ENCODE measurements at places on chromosomes 12 and 14.

GRCh38 chr12:5488626-5488955 is 56.7 kb downstream of the NTF3 start:
- no peak for DNase-seq

- DNase-seq, result no peak
Measured at GRCh38 chr14:81868172-81868571, 334.5 kb upstream of the SEL1L start.

- no peak for DNase-seq
Measured at GRCh38 chr12:66154776-66155175, 15.0 kb downstream of the TMBIM4 start.

DNA sequence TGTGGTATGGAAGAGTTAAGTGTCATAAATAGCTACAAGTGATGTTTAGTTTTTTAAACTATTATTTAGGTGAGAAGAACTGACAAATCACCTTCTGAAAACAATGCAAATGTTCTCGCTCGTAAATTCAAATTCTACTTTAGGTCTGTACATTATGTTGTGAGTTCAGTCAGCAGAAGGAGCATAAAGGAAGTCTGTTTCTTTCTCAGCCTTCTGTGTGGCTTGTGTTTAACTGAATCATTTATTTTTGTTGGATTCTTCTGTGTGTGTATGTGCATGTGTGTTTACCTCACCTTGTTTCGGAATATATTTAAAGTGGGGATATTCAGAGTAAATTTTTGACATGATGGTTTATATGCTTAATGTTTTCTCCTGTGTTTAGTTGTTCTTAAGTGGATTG is 285.9 kb downstream of the TMTC2 start:
- DNase-seq, result no peak

DNA sequence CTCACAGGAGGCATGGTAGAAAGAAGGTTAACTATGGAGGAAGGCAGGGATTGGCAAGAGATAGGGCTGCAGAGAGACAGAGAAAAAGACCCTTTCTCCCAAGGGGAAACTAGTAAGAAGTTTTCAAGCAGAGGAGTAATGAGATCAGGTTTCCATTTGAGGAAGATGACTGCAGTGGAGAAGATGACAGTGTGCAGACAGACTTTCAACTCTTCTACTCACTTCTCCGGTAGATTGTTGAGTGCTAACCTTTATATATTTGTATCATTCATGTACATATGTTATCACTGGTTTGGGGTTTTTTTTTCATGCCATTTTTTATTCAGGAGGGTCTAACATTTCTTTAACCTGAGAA is 5.9 kb upstream of the B3GNT4 start:
- DNase-seq, result no peak

- no peak for DNase-seq
Measured at GRCh38 chr12:93645702-93646101, 31.5 kb upstream of the CRADD start.

- no peak for DNase-seq
Measured at GRCh38 chr14:52042371-52043289, 26.2 kb downstream of the NID2 start.

DNA sequence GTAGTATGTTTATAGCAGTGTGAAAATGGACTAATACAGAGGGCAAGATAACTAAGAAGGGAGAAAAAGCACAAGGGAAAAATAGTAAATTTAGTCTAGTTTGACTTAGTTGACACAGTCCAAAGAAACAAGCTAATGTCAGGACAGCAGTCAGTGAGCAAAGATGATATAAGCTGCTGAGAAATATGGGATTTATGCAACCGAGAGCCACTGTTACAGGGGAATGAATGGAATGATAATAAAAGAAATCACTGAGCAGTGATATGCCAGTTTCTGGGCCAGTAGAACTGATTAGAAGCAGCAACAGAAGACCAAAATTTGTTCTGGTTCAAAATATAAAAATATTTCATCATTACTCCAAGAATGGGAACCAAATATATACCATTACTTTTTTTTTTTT is 60.1 kb downstream of the R3HDM2 start:
- no peak for DNase-seq

DNA sequence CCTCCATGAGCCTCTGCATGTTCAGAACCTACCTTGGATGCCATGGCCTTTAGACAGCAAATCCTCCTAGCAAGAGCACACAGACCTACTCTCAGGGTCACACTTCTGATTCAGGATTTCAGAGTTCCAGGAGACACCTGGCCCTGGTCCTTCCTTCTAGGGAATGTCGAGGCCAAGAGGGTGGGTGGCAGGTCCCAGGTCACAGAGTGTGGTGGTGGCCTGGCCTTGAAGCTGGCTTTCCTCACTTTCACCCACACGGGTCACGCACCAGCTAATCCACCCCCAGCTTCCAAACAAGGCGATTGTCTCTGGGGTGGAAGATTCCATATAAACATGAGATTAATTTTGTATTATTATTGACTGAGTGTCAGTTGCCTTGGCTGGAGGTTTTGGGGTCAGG is 328.3 kb upstream of the RTL1 start:
- no peak for DNase-seq

DNA sequence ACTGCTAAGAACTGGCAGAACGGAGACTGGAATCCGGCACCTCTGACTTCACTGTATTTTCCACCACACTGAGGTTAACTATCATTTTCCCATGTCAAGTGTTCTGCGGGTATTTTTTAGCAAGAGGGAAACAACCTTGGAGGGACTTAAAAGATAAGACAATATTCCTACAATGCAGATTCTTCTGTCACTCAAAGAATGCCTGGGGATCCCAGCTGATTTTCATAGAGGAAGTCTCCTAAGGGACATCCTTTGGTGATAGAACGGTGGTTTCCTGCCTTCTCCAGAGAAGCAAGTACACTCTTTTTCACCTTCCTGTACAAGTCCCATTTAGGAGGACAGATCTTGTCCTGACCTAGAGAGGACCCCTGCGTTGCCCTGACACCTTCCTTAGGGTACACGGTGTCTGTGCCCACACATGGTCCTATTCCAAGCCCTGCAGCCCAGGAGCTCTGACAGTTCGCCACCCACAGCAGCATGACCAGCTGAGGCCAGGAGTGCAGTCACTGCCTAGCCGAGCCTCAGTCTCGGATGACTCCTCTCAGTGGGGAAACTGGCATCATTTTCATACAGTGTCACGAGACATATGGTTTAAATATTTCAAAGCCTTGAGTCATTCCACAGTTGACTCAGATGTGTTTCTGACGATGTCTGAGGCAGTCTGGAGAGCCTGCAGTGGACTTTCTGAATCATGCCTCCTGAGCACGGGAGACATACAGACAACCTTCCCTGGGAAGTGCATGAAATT is 181.3 kb upstream of the FKBP4 start:
- DNase-seq, result no peak

DNA sequence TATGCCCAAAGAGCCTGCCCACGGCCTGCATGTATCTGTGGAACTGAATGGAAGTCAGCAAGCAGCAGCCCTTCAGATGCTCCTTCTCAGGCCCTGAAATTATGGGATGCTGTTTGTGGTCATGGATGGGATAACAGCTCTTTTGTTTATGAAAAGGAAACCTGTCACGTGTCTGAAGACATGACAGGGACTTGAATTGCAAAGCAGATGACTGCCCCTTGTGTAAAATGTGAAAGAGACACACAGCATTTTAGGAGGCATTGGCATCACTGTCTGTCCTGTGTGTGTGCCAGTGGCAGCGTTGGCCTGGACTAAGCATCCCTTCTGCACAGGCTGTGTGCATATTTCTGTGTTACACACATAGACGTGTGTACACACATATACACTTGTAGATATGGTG is 192.1 kb downstream of the VRK1 start:
- DNase-seq, result no peak

- no peak for DNase-seq
Measured at GRCh38 chr12:2745655-2746054, 49.1 kb upstream of the FKBP4 start.

GRCh38 chr12:124369055-124369826 is 74.3 kb downstream of the RFLNA start:
- DNase-seq, result no peak

- no peak for DNase-seq
Measured at GRCh38 chr12:65695113-65695865, 129.0 kb upstream of the HMGA2 start.

DNA sequence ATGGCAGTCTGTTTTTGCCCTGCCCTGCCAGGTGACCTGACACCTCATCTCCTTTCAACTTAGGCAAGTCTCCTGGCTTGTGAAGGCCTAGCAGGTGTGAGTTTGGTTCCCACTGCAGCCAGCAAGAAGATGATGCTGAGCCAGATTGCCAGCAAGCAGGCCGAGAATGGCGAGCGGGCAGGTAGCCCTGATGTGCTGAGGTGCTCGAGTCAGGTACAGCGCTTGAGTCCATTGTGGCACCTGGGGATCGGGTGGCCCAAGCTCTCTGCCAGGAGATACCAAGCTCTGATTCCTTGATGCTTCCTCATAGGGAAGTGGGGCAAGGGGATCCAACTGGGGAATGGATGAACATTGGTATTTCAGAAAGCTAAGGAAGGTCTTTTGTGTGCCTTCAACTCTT is 4.1 kb upstream of the CSAD start:
- no peak for DNase-seq

DNA sequence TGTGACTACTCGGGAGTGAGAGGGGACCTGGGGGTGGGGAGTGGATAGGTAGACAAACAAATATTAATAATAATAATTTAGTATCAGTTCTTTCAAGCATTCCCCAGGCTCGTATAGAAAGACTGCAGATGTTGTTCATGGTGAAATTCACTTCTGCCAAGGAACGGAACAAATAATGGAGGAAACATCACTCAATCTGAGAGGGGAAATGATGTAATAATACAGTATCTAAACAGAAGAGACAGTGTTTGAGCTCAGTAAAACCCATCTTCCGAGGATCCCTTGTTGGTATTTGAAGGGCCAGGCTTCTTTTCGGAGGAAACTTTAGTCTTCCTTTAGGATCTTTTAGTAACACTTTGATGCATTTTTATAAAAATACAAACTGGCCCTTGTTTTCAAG is 114.2 kb downstream of the KCNK10 start:
- no peak for DNase-seq

- no peak for DNase-seq
Measured at GRCh38 chr12:111320258-111321050, 48.4 kb downstream of the PHETA1 start.

DNA sequence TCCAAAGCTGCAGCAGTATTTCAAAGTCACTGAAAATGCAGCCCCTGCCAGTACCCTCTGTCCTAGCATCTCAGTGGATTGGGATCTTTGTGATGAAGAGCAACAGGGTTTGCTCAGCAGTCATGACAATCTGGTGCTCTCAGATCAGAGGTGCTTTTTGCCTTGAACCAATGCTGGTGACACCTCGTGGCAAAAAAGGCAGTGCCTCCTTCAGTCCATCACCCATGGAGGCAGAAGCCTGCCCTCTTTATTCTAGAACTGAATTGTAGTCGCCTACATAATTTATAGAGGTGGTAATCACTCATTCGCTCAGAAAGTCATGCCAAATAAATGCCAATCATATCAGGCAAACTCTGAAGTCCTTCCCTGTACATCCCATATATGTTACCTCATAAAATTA is 126.0 kb upstream of the VRK1 start:
- no peak for DNase-seq

GRCh38 chr12:108270035-108270848 is 68.9 kb downstream of the CMKLR1 start:
- no peak for DNase-seq

GRCh38 chr12:16581416-16581815 is 24.5 kb downstream of the LMO3 start:
- DNase-seq, result no peak

GRCh38 chr12:12734054-12734453 is 16.9 kb downstream of the CDKN1B start:
- no peak for DNase-seq

- no peak for DNase-seq
Measured at GRCh38 chr14:53630336-53630735, 326.3 kb downstream of the BMP4 start.

DNA sequence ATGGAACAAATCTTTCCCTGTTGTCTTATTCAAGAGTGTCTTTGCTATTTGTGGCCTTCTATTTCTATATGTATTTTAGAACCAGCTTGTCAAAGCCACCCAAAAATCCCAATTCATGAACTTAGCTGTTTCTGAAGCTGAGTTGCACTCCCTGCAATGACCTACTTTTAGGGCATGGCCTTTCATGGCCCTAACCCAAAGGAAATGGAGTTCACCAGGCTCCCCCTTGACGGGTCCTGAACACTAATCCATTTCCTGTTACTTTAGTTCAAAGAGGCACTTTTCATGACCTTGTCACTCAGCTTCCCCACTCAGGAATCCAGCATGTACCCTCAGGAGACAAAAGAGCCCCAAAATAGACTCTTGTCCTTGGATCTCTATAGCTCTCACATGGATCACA is 7.6 kb downstream of the TMED8 start:
- no peak for DNase-seq

DNA sequence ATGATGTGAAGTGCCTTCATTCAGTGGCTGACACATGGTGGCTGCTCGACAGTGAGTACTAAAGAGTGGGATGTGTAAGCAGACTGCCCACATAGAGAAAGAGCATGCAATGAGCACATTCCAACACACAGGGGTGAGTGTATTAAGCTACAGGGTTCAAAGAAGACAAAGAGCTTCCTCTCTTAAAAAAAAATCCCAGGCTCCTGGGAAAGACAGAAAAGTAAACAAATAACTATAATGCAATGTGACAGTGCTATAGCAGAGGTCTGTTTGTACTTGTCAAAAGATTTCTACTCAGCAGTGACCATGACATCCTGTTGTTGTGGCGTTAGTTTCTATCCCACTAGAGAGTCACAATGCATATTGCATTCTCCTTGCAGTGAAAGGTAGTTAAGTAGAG is 12.4 kb upstream of the PCNX1 start:
- no peak for DNase-seq

- DNase-seq, result no peak
Measured at GRCh38 chr14:51735851-51736250, 84.1 kb downstream of the FRMD6 start.

GRCh38 chr14:104185916-104186495 is 47.6 kb downstream of the KIF26A start:
- no peak for DNase-seq

DNA sequence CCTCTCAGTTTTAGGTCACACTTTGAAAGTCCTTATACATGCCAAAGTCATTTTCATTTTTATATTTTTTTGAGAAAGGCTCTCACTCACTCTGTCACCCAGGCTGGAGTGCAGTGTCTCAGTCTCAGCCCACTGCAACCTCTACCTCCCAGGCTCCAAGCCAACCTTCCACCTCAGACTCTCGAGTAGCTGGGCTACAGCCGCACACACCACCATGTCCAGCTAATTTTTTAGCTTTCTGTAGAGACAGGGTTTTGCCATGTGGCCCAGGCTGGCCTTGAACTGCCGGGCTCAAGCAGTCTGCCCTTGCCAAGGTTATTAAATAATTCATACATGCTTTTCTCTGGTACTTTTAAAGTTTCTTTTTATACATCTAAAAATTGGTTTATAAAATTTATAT is 166.0 kb downstream of the ERC1 start:
- DNase-seq, result no peak

- no peak for DNase-seq
Measured at GRCh38 chr12:13937735-13938134, 43.7 kb downstream of the GRIN2B start.

GRCh38 chr14:101567252-101567651 is 6.0 kb downstream of the DIO3 start:
- DNase-seq, result no peak

- no peak for DNase-seq
Measured at GRCh38 chr14:23361320-23361719, 3.7 kb downstream of the EFS start.

All from stimulated activated CD8-positive, alpha-beta memory T cell treated with anti-CD3 and anti-CD28 coated beads, Interleukin-7, amount 100 ng/mL, for 4 hours (primary cell).